ENCODE measurements at places on chromosomes 4 and X.

DNA sequence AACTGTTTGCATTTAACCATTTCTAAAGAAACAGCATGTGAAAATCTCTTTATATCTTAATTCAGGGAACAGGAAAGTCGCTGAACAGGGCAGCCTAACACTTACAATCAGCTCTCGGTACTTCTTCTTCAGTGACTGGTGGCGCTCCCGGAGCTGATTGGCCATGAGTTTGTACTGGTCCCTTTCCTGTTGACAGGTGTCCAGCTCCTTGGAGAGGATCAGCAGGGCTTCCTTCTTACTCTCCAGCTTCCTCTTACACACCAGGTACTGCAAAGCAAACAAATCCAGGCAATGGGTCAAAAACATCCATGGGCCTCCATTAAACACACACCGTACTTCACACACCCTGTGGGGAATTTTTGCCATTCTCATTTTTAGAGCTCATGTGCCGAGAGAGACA is 36.4 kb downstream of the CCDC149 start:
- no peak for DNase-seq

DNA sequence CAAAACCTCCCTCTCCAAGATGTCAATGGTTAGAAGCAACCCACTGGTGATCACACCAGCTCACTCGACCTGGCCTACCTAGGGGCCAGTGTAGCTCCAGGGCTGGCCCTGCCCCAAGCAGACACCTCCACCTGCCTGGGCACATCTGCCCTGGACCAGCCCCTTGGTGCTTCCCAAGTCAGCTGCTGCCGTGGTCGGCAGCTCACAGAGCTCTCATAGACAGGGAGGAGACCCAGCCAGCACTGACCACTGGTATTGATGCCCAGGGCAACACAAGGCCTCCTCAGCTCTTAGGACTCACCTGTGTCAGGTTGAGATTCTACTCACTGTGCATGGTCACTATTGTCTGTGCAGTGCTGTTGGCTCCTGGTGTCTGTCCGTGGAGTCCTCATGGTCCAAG is 51.7 kb downstream of the SEPSECS start:
- no peak for DNase-seq

GRCh38 chr4:112213856-112214255 is 17.7 kb upstream of the AP1AR start:
- no peak for DNase-seq

DNA sequence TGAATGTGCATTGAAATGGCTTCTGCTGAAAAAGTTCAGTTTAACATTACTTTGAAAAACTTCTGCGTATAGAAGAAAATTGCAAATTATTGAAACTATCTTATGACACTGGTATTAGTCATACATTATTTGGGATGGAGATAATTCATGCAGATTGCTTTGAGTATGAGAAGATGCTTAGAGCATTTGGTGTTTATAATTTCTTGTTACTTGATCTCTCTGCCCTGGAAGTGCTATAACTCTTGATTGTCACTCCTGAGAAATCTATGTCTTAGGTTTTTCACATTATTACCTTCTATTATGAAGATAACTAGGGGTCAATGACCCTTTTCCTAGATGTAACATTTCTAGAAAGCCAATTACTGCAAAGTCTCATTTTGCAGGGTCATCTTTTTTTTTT is 36.4 kb downstream of the TMEM131L start:
- DNase-seq, result no peak

DNA sequence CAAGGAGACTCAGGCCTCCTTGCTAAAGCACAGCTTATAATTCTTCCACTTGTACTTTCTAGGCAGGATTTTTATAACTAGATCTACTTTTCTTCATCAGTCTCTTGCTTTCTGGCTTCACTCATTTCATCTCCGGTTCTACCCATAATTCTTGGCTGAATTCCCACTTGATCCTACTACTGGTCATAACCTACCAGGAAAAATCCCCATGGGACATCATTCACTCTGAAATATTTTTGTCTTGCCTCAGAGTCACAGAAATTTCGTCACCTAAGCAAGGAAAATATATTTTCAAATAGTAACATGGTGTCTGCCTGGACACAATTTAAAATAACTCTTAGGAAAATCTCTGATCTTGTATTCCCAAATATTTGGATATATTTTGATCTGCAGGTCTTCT is 122.3 kb downstream of the TEX13A start:
- DNase-seq, result no peak

GRCh38 chr4:88448889-88449288 is 8.0 kb upstream of the HERC5 start:
- no peak for DNase-seq

DNA sequence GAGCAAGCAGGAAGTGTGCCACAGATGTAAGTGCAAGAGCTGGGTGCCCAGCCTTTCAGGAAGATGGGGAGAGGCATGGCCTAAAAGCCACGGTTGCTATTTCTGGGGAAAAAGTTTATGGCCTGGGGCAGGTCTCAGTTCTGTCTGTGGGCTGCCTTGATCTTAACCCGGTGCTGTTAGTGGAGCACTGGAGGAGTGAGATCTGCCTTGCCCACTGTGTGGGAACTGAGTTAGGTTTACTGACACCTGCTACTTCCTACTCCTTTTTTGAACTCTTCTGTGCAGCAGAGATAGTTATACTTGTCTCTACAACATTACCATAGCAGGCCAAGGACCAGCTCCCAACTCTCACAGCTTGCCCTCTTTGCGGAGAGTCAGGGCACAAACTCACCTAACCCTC is 76.5 kb downstream of the ITM2A start:
- no peak for DNase-seq

DNA sequence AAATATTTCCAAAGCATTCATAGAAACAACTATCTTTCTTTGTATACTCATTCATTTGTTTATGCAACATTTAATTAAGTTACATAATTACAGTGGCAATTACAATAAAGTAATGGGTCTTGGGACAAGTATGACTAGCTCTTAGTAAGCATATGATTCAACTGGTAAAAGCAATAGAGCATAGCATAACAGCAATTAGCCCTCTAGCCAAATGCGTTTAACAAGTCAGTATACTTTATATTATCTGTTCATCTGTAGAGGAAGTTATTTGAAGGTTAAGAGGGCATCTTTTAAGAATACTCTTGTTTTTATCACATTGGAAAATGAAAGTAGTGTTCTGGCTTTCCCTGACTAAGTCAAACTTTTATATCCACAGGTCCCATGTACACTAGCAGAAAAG is 198.1 kb upstream of the UGT8 start:
- no peak for DNase-seq

DNA sequence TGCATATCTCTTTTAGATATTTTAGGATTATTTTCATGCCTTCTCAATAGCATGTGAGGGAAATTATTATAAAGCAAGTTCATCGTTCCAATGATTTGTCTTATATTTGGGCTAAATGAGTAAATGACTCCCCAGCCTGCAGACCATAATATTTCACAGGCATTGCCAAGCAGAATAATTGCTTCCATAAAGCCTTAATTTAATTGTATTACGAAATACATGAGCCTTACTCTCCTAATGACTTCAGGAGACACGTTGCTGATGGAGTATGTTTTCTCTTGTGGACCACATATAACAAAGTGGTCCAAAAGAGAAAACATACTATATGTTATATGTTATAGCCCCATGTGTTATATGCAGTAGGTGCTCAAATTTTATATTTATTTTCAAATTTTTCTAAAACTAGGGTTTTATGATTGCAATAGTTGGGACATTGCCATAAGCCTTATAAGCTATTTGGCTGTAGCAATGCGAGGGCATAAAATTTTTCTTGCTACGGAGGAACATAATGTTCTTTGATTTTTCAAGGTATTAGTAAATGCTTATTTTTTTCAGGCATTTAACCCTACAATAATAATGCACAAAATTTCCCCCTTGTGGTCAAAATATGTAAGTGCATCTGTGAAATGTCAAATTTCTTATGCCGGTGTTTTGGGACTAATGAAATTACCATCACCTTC is 26.2 kb upstream of the TMPRSS11D start:
- no peak for DNase-seq

- no peak for DNase-seq
Measured at GRCh38 chrX:12548746-12549145, 242.5 kb upstream of the PRPS2 start.

DNA sequence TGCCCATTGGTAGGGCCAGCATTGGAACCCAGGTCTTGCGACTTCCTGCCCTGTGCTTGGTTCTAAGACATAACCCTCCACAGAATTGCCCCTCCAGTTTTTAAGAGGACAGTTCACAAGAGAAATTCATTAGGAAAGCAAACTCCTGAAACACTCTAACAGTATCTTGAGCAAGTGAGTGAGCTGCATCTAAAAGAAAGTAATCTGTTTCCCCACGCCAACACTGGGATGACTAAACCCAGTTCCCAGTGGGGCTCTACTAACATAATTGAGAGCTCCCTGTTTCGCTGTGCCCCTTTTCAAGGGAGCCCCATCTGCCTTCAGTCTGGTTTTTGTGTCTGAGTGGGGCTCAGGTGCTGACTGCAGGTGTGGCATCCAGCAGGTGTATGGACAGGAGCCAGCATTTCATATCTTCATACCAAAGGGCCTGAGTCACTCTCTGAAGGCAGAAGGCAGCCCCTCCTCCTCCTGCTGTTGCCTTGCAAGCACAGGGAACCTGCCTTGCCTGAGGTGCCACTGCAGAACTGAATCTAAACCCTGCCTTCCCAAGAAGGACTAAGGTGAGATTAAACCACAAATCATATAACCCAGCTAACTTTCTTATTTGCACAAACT is 8.0 kb downstream of the AMOT start:
- no peak for DNase-seq

Data from right forelimb (tissue), 1 donor.